RWPE2 (cell line): ENCODE measurements at places on chromosomes 5 and 9.

DNA sequence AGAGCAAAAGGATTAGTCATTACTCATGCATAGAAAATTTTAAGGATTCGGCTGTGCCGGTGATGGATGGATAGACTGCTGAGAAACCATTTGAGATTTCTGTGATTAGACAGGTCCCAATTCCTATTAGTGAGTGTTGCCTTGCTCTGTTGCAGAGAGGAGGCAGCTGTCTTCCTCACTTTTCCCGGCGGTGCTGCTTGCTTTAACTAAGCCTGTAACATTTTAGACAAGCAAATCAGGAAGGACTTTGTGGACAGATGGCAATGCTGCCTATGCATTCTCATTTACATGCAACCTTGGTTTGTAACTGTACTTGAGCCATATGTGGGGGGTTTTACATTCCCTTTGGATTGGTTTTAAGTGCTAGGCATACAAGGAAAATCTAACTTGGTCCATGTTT lies 1176.3 kb downstream of the CDH18 start:
- no peak for DNase-seq

DNA sequence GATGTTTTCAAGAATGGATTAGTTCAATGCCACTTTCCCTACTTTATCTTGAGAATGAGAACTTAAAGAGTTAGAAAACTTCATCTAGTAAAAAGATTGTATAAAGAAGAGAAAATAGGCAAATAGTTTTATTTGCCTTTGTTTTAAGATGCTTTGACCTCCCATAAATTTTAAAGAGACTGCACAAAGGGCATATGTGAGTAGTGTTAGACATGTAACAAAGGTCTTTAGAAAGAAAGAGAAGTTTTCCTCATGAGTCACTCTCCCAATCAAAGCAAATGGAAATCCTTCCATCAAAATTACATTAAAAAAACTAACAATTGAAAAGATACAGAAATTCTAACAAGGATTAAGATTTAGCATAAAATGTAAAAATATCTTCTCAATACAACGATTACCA lies 381.8 kb upstream of the KIF2A start:
- no peak for DNase-seq

GRCh38 chr9:38024036-38024681 lies 44.9 kb downstream of the SHB start:
- DNase-seq: peak; percentile 94

DNA sequence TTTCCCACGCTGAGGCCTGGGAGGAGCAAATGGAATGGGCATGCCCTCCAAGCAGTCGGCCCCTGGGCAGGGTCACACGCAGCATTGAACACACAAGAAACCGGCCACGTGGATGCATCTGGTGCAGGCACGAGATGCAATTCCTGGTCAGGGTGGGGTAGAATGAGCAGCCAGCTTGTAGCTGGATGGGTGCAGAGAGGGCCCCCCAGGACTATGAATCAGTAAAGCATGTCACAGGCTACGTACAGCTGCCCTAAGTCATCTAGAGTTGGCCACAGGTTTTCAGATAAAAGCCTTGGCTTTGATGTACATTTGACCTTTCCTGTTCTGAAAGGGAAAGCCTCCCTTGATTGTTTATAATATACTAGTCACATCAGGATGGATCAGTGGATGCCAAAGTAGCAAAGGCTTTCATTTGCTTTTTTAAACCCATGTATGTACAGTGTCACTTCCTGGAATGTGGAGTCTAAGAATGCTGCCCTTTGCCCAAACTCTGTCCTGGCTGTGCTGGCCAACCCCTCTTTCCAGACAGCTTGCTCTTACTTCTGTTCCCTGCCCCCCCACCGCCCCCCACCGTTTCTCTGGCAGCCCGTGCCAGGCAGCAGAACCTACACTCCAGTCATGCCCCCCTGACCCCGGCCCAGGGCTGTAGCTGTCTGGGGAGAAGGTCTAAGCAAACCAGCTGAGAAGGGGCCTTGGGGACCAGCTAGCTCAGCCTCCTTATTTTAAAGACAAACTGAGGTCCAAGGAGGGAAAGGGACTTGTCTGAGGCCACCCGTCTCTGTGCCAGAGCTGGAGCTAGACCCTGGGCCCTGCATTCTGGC lies 169.2 kb downstream of the HSPA4 start:
- DNase-seq: no peak

- DNase-seq: no peak
These were observed 294.1 kb upstream of the CD180 start for GRCh38 chr5:67490543-67491321.

DNA sequence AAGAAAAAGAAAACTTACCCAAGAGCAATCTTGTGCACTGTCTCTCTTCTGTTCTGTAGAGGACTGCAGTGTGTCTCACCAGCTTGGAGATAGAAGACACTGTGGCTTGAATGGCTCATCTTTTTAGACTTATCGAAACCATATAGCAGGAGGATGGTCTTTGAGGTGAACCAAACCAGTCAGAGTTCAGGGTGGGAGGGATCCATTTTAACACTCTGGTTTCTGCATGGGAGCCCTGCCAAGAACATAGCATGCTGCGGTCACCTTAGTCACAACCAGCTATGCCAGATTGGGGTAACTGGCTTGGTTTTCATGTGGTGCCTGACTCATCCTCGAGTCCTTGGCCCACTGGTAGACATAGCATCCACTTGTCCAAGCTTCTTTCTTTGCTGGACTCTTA lies 135.1 kb downstream of the PAPPA start:
- peak; percentile 68 for DNase-seq

- peak; percentile 99 for DNase-seq
These were observed 10.6 kb downstream of the PRR7 start for GRCh38 chr5:177456976-177457851.
